ENCODE measurements at places on chromosomes 1 and 21.
A peak's percentile ranks its signal among the peaks of the same experiment; 100 is the strongest.

DNA sequence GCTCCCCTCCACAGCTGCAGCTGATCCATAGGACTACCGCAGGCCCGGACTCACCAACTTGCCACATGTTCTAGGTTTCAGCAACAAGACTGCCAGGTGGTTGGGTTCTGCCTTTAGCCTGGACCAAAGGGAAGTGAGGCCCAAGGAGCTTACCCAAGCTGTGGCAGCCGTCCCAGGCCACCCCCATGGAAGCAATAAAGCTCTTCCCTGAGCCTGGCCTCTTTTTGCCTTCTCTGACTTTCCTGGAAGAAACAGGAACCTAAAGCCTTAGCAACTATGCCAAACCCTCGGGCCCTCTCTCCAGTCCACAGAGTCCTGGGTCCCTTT lies 2.7 kb upstream of the ARTN start:
- no peak for DNase-seq

DNA sequence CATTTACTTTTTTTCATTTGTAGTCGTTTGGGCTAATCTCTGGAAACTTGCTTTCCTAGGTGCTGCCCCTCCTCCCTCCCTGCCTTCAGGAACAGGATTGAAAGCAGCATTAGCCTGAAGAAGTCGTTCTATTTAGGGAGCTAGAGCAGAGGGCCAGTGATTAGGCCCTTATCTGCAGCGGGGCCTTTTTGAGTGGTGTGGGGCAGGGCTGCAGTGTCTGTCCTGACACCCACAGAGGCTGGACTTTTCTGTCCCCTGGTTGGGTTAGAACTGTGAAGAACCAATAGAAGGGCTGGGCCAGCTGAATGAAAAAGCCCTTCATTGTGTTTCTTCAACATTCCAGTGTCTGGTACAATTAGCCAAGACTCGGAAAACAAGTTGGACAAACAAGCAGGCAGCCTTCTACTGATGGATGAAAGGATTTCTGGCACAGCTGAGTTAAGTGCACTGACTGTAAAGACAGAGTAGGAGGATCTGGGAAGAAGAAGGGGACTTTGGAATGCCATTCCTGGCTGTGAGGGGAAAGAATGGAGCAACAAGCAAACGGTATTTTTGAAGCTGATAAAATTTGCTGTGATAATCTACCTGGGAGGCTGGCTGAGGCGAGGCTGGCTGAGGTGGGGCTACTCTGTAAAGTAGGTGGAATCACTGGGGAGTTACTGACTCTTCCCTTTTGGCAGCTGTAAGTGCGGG lies 9.7 kb downstream of the MACF1 start:
- DNase-seq = peak; percentile 18

DNA sequence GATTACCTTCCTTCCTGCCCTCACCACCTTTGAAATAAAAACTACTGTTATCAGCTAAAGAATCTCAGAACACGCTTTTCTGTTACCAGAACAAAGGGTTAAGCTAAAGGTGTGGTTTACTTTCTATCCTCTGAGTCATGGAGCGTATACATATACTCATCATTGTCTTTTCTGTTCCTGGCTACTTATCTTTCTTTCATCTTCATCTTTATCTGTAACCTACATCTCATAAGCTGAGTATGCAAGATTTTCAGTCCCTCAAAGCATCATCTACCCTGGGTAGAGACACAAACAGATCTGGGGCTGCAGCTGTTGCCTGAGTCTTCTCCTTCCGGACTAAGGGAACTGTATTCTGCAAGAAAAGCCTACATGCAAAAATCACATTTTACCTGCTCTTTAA lies 75.6 kb downstream of the LMO4 start:
- no peak for DNase-seq

DNA sequence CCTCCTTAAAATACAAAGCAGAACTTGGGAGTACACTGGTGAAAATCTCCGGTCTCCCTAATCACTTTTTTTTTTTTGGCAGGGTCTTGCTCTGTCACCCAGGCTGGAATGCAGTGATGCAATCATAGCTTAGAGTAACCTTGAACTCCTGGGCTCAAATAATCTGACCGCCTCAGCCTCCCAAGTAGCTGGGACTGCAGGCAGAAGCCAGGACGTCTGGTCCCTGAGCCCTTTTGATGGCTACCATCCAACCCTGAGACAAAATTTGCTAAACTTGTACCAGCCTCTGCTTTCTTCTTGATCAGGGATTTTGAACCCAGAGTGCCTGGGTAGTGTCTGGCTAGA lies 4.1 kb downstream of the L1TD1 start:
- DNase-seq = no peak

DNA sequence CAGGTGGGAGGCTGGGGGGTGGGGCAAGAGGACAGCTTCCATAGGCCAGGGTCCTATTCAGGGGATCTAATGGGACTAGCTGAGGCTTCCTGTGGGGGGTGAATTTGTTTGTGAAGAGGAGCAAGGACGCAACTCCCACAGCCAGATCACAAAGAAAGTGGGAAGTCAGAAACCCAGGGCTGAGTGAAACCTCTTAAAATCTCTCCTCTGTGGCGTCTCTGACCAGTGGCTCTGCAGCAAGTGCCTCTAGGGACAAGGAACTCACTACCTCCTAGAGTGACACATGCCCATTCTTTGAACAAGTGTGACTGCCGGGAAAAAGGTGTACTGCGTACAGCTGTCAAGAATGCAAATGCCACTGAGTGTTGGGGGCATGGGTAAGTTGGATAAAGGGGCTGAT lies 187.9 kb downstream of the HIVEP3 start:
- DNase-seq = no peak

- DNase-seq = no peak
These were observed 26.9 kb downstream of the SOD1 start for GRCh38 chr21:31686272-31686915.

- DNase-seq = peak; percentile 34
These were observed 9.3 kb downstream of the CBR1 start for GRCh38 chr21:36079010-36079649.

DNA sequence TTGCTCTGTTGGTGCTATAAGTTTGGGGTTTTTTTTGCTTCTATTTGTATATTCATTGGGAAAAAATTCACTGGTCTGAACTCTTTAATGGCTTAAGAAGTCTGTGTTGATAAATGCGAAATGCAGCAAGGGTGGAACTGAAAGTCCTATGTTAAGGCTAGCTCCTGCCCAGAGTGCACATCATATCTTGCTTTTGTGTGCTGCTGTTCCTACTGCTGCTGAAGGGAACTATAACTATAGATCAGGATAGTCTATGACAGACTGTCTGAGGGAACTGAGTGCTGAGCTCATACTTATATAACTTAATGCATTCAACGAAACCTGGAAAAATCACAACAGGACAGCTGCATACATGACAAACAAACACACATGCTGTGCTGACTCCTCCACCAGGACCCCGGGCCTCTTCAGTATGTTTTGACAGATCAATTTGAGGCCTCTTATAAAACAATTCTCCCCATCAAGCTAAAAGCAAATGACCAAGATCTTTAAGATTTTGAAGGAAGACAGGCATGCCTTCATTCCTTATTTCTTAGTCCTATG lies 1031.5 kb upstream of the ADGRL2 start:
- no peak for DNase-seq

- no peak for DNase-seq
These were observed 85.1 kb downstream of the KCNN3 start for GRCh38 chr1:154784924-154785531.

DNA sequence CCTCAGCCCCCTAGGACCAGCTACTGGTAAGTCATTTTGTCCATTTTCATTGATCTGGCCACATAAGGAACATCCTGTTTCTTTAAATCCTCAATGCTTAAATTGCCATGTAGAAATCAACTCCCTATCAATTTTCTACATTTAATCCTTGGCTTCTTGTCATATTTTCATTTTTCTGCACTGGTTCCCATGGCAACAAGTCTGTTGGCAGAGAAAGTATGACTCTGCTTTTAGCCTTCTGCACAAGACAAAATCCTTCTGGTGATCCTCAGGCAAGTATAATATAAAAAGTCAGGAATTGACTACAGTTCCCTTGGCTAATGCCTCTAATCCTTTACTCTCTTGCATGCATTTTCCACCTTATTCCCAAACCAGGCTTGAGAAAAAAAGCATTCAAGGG lies 65.0 kb downstream of the LRRC40 start:
- DNase-seq = peak; percentile 97

DNA sequence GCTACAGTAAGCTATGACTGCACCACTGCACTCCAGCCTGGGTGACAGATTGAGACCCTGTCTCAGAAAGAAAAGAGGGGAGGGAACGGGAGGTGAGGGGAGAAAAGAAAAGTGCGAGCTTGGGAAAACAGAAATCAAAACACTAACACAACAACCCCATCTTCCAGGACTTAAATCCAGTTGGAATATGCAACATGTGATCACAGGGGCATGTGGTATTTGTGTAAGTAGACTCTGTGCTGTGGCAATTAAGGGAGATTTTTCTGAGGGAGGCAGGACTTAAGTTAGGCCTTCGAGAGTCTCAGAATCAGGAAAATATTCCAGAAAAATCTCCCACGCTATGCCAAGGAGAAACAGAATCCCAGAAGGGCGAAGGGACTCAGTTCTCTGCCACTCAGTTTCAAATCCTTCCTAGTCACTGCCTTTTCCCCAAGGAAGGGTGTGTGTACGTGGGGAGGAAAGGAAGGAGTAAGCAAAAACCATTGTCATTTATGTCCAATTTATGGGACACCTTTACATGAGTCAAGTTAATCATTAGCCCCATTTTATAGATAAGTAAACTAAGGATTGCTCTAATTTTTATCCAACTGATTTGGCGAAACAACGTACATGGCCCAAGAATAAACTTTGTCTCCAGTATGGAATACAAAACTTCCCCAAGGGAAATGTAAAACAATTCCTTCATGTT lies 12.3 kb downstream of the ID3 start:
- no peak for DNase-seq

GRCh38 chr1:110702260-110702659 lies 27.5 kb upstream of the KCNA3 start:
- no peak for DNase-seq

DNA sequence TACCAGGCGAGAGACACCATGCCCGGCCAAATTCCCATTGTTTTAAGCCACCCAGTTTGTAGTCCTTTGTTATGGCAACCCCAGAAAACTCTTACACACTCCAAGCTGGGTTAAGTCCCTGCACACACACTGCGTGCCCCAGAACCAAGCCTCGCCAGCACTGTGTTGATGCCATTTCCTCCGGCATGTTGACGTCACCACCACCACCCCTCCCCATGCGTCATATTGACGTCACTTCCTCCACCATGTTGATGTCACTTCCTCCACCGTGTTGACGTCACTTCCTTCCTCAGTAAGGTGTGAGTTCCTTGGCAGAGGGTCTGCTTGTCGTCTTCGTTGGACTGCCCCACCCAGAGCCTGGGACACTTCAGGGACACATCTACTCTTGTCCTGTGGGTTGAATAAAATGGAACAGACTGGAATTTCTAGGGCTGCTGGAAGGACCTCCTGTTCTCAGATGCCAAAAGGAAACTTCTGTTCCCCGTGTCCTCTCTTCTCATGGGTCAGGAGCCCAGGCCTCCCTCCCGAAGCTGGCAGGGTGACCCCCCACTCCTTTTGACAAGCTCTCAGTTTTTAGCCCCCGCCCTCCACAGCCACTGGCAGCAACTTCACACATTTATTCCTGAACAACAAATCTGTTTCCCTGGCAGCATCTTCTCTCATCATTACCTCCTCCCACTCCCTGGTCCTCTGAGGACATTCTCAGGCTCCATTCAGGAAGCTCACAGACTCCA lies 643.3 kb downstream of the NPHP4 start:
- DNase-seq = no peak

- DNase-seq = peak; percentile 83
These were observed 25.6 kb downstream of the SLC45A1 start for GRCh38 chr1:8343464-8344001.

DNA sequence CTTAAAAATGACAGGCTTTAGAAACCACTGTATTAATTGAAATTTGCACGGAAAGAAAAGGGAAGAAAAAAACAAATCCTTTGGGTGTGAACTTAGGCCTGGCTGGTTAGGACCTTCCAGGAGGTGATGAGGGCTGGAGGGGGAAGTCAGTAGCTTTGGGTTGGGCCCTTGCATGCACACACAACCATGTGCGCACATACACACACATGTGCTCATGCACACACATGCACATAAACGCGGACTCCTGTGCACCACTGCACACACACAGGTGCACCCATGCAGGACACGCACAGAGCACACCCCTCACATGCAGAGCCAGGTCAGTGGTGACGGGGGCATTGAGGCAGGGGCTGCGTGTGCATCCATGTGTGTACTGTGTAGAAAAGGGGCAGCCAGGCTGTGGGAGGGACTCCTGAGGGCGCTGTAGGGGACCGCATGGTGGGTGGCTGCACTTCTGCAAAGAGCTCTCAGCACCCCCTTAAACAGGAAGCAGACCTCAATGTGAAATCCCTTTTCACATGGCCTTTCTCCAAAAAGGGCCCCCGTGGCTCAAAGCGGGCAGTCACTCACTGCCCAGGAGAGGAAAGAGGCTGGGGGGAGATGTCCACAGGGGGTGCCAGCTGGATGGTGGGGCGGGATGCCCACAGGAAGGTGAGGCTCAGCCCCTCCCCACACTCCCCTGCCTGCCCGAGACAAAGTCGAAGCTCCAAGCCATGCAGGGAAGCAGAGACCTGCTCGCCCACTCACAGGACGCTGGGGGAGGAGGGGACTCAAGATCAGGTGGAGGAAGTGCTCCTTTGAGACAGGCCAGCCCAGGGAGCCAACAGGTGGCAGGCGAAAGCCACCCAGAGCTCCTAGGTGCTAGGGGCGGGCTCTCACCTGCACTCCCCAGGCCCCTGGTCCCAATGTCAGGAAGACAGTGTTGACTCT lies 95.2 kb downstream of the ITPKB start:
- DNase-seq = no peak

- no peak for DNase-seq
These were observed 40.6 kb upstream of the HSD3B1 start for GRCh38 chr1:119466445-119466844.

- no peak for DNase-seq
These were observed 2.0 kb upstream of the OLIG2 start for GRCh38 chr21:33023574-33024200.

- peak; percentile 72 for DNase-seq
These were observed 341.1 kb upstream of the RUNX1 start for GRCh38 chr21:35390013-35390776.

DNA sequence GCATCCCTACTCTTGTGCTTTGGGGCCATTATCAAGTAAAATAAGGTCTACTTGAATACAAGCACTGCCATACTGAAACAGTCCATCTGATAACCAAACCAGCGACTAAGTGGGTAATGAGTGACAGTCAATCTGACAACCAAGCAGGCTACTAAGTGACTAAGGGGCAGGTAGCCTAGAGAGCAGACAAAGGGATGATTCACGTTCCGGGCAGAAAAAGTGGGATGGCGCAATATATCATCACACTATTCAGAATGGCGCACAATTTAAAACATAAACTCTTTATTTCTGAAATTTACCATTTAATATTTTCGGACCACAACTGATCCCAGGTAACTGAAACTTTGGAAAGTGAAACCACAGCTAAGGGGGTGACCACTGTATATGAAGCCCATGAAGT lies 17.7 kb downstream of the NGF start:
- no peak for DNase-seq

DNA sequence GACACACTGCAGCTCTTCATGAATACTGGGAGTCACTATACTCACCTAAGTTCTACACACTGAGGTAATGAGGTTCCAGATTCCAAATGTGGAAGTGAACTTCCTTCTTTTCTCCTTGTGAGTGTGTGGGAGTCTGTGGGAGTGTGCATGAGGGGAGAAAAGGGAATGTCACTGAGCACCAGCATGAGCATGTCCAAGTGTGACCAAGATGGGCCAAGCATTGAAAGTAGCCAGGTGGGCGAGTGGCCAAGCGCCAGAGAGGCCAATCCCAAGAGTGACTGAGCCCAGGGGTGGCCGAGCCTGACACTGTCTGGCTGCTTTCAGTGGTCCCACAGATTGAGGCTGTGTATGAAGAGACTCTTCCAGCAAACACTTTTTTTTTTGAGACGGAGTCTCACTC lies 132.3 kb downstream of the HLCS start:
- no peak for DNase-seq

GRCh38 chr1:212688341-212689047 lies 11.1 kb downstream of the BATF3 start:
- no peak for DNase-seq
